ENCODE measurements at places on chromosomes 1 and 21.

DNA sequence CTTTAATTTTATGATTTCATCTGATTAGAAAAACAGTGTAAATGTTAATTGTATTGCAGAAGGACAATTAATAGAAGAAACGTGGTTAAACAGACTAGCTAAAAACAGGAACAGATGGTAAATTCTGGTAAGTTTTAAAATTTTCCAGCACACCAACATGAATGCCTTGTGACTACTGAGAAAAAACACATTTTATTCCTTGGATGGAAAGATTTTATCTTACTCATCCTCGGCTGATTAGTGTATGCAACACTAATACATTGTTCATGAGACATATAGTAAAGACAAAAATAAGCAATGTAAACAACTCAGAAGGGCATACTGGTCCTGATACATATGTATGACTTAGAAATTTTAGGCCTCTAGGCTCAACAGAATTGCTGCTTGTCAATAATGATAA is 4.9 kb upstream of the AK5 start:
- no peak for DNase-seq

DNA sequence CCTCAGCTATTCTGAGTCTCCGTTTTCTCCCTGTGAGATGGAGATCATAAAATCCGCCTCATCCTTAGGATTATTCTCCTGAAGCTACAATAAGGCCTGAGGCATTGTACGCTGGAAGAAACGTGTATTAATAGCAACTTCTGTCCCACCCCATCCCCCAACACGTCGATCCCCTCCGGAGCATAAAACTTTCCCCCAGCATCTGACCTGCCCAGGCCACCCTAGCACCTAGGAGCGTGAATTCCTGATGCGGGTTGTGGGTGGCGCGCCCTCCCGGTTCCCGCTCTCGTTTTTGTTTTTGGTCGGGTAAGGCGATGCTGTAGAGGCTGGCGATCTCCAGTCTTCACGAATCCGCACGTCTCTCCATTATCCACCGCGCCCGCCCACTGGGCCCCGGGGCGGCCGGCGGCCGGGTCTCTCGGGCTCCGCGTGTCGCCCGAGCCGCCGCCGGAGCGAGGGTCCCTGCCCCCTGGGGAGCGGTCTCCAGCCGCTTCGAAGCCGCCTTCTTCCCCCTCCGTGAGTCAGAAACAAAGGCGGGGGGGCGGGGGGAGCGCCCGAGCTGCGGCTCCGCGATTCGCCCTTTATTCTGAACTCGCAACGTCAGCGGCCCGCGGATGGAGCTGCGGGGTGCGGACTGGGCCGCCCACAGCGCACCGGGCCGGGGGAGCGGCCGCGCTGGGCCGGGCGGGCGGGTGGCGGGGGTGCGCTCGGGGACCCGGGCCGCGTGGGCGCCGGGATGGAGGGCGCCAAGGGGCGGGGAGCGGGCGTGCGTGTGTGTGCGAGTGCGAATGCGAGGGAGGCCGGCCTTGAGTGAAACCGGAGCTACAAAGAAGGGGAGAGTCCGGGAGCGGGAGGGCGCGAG is at the start of gene PLEKHO1:
Gene PLEKHO1 (plus strand): TSS at position 646 of the 862 bp plus-strand sequence. CDS start 342 bp downstream, outside the sequence.
- peak; percentile 93 for DNase-seq

DNA sequence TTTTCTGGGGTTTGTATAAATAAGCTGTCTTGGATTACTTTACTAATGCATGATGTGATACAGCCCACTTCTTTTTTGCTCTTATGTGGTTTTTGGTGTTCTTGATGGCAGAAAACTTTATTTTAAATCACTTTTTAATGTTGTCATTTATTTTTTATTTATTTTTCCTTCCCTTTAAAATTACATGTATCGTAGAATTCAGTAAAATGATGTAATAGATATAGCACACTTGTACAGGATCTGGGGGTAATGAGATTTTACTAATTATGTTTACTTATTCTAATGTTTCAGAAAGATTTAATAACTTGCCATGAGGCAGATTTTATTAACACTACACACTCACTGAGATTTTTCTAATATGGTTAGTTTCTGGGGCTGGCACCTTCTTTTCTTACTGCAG is 701 bp upstream of the B3GALT2 start:
- no peak for DNase-seq

GRCh38 chr1:22835636-22836319 is 125.1 kb downstream of the EPHB2 start:
- no peak for DNase-seq

GRCh38 chr1:86082183-86082582 is 74.4 kb downstream of the COL24A1 start:
- DNase-seq = no peak

DNA sequence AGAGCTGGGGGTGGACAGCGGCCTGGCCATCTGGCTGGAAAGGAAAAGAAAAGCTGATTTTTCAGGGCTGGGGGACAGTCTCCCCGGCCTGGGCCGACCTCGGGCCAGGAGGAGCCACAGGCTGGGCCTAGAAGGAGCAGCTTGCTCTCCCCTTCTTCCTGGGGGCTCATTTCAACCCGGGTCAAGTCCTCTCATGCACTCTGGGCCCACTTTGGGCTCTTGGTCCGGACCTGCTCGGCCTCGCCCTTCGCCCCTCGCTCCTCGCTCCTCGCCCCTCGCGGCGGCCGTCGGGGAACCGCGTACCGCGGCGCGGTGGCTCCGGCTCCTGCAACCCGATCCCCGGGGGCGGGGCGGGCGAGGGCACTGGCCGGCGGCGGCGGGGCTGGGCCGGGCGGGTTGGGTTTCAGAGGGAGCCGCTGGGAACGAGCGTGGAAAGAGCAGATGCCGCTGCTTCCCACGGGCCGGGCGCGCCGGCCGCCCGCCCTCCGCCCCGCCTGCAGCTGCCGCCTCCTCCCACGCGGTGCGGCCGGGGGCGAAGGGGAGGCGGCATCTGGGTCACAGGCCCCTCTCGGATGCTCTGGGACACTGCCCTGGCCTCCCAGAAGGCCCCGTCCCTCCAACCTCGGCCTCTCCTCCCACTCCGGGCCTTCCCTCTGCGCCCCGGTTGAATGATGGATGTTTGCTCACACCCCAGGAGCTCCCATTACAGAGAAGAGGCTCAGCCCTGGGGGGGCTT is 6.6 kb downstream of the HEYL start:
- DNase-seq = peak; percentile 88

DNA sequence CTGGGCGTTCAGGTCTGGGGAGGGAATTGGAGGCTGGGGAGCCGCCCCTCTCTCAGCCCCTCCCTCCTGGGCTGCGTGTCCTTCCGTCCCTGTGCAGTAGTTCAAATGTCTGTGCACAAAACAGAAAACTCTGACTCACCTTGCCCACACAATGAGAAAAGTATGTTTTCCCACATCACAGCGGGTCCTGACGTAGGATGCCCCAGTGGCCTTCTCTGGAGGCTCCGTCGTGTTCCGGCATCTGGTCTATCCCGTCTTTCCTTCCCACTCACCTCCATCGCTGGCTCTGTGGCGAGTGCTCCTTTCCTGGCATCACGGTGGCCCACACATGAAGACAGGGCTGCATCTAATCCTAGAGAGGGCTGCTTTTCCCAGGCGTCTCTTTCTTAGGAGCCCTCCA is 224.0 kb downstream of the KAZN start:
- no peak for DNase-seq

- peak; percentile 84 for DNase-seq
Observed at GRCh38 chr1:112358798-112359408, 37.1 kb upstream of the CTTNBP2NL start.

- no peak for DNase-seq
Observed at GRCh38 chr21:35316933-35317332, 267.8 kb upstream of the RUNX1 start.

GRCh38 chr1:167169642-167170041 is 51.0 kb upstream of the POU2F1 start:
- DNase-seq = no peak

DNA sequence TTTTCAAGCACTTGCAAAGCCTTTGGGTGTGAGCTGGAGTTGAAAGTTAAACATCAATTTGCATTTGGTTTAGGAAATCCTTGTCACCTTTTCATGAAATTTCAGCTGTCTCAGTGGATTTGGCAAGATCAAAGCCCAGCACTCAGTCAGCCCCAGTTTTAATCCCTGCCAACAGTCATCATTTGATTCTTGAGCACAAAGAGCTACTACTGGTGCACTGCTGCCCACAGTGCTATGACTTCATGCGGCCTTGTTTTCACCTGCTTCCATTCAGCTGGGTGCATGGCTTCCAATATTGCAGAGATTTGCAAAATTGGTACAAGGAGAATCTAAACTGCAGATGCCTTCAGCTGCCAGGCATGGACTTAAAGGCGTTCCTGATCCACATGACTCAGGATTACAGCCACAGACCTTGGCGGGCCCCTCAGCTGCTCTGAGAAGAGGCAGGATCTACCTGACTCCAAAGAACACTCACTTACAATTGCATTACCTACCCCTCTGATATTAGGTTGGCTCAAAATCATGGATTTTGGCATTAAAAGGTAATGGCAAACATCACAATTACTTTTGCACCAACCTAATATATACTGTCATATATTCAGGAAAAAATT is 259.1 kb downstream of the DSCAM start:
- no peak for DNase-seq

- no peak for DNase-seq
Observed at GRCh38 chr1:45013551-45014209, 1.6 kb downstream of the UROD start.

DNA sequence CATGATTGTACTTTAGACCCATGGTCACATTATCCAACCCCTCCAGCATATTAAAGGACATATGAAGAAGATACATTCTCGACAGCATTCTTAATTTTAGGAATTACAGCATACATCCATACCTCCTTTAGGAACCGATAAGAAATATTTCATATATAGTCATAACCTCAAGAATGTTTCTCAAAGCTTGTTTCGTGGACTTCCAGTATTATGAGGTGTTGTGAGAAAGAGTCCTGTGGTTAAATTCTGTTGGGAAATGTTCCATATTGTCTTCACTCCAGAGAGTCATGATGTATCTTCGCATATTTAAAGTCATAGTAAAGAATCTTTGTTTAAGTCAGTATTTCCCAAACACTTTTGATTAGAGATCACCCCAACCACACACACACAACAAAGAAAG is 321.0 kb upstream of the SNX7 start:
- no peak for DNase-seq

- DNase-seq = peak; percentile 52
Observed at GRCh38 chr1:51019811-51020210, 49.8 kb downstream of the CDKN2C start.

DNA sequence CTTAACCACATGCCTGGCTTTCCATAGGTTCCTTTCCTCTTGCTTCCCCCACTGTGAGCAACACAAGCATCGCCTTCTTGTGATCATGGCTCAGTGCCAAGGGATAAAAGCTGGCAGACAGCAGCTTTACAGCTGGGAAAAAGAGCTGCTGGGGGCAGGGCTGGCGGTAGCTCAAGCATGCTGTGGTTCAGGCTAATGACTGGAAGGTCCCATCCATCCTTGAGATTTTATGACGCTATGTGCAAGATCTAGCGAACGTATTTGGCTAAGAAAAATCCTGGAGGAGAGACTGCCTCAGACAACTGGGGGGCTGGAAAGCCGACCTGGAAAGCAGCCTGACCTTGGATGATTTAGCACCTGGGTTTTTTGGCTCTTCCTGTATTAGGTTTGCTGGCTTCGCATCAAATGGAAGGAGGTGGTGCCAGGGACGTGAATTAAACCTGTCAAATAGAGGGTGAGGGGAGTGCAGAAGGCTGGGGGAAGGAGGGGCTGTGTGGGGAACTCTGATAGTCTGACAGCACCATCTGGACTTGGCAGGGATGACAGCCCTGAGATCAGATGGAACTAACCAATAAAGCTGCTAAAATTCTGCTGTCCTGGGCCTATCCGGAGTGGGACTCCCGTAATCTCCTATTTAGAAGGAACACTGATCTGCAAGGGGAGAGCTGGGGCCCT is 34.8 kb downstream of the ZMYND12 start:
- DNase-seq = peak; percentile 69

All from GM03348 (cell line).